ENCODE measurements at places on chromosomes 11 and 22. TPM values are rescaled to one million over a fixed set of nuclear protein-coding genes. Genes with fewer than 3 reads are reported as not detected.

The BBOX1 gene
- total RNA-seq = not detected

DNA sequence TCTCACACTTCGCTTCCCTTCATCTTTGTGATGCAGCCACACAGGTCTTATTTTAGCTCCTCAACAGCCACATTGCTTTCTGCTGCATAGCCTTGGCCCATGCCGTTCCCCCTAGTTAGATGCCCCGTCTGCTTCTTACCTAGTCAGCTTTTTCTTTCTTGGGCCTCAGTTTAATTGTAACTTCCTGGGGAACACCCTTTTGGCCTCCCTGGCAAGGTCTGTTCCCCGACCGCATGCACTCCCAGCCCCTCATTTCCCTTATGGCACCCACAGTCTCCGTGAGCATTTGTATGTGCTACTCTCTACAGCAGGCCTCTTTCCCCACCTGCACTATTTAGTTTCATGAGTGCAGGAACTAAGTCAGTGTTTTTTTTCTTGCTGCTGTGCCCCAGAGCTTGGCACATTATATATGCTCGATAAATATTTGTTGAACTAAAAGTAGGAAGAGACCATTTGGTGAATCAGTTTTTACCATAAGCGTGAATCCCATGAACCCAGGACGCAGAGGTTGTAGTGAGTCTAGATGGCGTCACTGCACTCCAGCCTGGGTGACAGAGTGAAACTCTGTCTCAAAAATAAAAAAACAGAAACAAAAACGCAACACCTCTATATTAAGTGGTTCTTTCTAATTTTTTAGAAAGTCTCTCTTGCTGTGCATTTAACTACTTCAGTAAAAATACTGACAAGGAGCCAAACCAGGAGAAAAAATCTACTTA is 38.5 kb downstream of the TNRC6B start:
- DNase-seq = peak; percentile 47

The TRIM77 gene
- total RNA-seq = not detected

DNA sequence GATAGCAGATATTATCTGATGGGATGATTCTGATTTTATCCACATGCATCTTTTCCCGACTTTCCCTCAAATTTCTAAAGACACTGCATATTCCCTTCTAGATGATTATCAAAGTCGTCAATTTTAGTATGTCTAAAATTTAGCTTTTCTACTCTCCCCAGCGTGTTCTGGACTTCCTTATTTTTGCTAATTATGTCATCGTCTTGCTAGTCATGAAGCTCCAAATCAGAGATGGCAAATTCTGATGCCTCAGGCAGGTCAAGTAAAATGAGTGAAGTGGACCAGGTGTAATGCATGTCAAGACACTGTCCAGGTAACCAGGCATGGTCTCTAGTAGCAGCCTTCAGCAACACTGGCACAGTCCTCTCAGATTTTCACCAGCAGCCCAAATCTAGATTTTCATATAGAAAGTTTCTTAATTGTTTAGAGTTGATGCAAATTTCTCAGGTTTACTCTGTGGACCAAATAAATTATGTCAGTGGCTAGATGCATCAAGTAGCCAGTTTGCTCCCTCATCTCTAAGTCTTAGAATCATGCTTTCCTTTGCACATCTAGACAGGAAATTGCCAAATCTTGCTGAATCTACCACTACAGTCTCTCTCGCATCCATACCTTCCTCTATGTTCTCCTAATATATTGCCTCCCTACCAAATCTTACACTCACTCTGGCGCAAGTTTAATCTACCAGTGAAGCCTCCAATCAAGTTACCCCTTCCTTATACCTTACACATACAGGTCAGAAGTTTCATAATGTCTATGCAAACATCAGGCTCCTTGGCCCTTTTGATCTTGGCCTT is 10.6 kb downstream of the HSD17B12 start:
- DNase-seq = no peak

- DNase-seq = no peak
Measured at GRCh38 chr11:9617940-9618339, 44.5 kb downstream of the WEE1 start.

GRCh38 chr11:1983601-1983961 is 14.1 kb downstream of the H19 start:
- DNase-seq = no peak

- peak; percentile 67 for DNase-seq
Measured at GRCh38 chr22:23315341-23315917, 135.1 kb downstream of the BCR start.

Measured in activated CD8-positive, alpha-beta memory T cell treated with anti-CD3 and anti-CD28 coated beads, Interleukin-2, amount 10 ng/mL, durations not matched to agents 7 days and 5 days (primary cell).